DMS53 (cell line): ENCODE measurements at places on chromosomes 2 and 18.

DNA sequence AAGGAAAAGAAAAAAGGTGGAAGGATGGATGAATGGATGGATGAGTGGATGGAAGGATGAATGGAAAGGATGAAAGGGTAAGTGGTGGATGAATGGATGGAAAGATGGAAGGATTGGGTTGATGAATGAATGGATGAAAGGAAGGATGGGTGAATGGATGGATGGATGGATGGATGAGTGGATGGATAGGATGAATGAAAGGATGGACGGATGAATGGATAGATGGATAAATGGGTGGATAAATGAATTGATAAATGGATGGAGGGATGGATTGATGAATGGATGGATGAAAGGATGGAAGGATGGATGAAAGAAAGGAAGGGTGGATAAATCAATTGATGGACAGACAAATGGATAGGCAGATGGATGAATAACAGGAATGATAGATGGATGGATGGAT, 48.2 kb upstream of the OTOF start:
- DNase-seq: no peak

DNA sequence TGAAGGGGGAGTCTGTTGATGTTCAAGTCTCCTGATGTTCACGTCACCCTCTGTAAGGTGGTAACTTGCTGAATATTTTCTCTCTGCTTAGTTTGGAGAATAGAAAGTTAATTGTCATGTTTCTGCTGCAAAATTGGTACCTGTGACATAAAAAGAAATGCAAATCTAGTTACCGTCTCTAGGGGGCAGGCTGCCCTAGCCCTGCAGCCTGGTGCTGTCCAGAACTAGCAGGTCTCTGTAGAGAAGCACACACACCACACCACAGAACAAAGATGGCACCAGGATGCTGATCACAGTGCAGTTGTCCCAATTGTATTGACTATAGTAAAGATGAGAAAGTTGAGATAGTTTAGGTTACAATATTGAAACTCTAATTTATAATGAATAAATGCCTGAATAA, 47.0 kb downstream of the SLC9A4 start:
- DNase-seq: peak; percentile 83

- DNase-seq: peak; percentile 64
These were observed 428.3 kb downstream of the MBD2 start for GRCh38 chr18:53796040-53796729.

DNA sequence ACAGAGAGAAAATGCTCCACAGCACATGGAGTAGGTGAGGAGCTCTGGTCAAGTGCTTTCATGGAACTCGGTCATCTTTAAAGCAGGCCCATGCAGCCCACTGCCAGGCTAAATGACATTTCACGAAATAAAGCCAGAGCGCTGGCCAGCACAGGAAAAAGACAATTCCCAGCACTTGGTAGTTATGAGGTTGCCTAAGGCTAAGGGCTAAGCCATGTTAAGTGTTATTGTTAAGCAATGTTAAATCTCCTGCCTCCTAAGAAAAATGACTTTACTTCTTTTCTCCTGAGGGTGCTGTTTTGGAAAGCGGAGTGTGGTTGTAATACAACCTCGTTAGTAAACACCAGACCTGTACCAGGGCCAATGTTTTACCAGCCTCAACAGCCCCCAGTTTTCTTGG, 125.9 kb upstream of the NRP2 start:
- no peak for DNase-seq

- no peak for DNase-seq
These were observed 61.3 kb upstream of the NXPH2 start for GRCh38 chr2:138841459-138841858.

- no peak for DNase-seq
These were observed 64.4 kb downstream of the ANTXR1 start for GRCh38 chr2:69077252-69077950.

GRCh38 chr2:113602869-113603466, 24.1 kb upstream of the RABL2A start:
- DNase-seq: no peak

- DNase-seq: no peak
These were observed 226.1 kb downstream of the ANKRD30B start for GRCh38 chr18:14974088-14974487.
